Astrocyte of the hippocampus (primary cell): ENCODE measurements at places on chromosomes 1 and 21.

DNA sequence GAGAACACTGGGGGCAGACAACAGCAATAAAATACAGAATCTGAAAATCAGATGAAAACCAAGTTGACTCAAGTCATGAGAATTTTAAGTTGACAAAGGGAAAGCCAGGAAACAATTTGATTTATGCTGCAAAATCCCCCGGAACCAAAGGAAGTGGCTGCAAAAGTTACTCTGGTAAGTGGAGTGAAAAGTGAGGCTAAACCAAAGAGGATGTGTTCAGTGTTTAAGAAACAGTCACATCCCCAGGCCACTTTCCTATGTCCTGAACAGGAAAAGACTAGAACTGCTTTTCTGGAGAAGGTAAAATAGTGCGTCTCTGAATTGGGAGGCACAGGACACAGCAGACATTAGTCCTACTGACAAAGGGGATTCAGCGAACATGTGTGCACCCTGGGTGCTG is 5.9 kb downstream of the TARBP1 start:
- no peak for DNase-seq

DNA sequence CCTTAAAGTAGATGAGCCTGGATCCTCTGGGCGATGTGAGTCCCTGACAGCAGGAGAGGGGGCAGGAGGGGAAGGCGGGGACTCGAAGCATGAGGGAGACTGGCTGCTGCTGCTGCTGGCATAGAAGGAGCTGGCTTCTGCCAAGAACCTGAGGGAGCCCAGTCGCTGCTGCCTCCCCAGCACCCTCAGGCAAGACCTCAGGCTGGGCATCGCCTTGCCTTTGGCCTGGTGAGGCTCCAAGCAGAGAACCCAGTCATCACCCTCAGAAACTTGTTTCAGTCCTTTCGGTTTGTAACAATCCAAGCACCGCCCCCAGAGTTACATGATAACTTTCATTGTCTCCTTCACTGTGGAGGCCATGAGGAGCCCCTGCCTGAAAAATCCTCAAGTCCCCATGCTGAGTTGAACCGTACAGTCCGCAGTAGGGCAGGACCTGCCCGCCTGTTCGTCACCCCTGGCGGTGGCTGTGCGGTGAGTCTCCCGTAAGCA is 38.8 kb downstream of the POFUT2 start:
- peak; percentile 59 for DNase-seq

- DNase-seq: peak; percentile 72
These were observed 4.8 kb downstream of the FAM131C start for GRCh38 chr1:16068356-16069270.

GRCh38 chr1:26059906-26060305 is 7.5 kb downstream of the TRIM63 start:
- DNase-seq: no peak

- no peak for DNase-seq
These were observed 17.7 kb upstream of the PTPRC start for GRCh38 chr1:198620951-198621824.

GRCh38 chr1:213666113-213666512 is 321.7 kb upstream of the PROX1 start:
- DNase-seq: no peak

- peak; percentile 41 for DNase-seq
These were observed 841 bp downstream of the SNX27 start for GRCh38 chr1:151612501-151613281.

DNA sequence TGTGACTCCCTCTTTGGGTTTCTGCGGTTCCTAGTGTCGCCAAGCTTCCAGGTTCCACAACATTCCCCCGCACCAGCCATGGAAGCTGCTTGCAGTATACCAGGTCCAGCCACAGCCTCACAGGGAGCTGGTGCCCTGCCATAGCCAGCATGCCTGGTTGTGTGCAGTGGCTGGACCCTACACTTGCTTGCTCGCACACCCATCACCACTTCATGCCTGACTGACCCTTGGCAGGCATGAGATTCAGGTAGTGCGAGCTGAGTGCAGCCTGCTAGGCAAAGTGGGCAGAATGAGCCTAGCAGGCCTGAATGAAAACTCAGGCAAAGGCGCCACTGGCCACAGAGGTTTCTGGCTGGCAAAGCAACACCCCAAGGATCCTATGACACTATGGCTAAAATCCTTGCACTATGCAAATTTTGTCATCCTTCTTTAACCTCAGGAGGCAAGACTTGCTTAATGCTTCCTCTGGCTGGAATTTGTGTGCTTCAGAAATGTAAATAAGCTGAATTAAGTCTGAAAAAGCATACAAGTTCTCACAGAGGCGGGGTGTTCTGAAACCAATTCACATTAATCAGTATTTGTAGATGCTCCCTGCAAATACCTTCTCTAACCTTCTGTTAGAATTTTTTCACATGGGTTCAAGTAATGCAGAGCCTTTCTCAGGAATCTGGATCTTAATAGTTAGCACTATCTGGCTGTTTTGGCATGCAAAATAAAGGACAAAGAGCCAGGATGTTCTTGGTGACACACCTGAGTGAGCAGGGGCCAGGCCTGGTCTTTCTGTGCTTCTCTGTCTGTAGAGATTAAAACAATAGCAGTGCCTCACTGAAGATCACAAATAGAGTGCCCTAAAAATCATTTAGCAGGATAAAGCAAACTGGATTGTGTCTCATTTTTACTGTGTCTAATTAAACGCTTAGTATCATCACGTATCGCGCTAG is 256.9 kb downstream of the GPATCH2 start:
- no peak for DNase-seq

DNA sequence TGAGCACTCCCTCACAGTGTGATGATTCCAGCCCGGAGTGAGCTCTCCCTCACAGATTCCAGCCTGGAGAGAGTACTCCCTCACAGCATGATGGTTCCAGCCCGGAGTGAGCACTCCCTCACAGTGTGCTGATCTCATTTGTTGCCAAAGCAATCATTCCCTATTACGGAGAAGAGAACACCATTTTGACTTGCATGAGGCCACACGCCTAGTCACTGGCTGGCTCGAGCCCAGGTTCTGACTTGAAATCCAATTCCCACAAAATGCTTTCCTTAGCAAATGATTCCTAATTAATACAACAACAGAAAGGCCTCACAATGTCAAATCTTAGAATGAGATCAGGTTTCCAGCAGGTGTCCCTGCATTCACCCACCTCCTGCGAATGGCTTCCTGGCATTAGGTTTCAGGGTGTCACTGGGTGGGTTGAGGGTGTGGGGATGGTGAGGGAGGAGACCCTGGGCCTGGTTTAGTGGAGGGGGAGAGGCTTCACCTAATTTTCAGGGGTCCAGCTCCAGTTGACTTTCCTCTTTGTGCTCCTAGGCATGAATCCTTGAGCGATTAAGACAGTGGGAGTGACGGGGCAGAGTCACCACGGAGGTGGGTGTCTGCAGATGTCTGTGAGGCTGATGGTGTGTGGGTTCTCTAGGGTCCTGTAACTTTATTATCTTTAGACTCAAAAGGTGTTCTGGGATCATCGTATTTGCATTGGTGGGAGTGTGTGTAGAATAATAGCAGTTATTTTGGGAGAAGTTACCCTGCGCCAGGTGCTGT is 158.5 kb downstream of the KCNJ6 start:
- DNase-seq: peak; percentile 17

- DNase-seq: no peak
These were observed 56.7 kb downstream of the MRPL39 start for GRCh38 chr21:25550352-25551120.

DNA sequence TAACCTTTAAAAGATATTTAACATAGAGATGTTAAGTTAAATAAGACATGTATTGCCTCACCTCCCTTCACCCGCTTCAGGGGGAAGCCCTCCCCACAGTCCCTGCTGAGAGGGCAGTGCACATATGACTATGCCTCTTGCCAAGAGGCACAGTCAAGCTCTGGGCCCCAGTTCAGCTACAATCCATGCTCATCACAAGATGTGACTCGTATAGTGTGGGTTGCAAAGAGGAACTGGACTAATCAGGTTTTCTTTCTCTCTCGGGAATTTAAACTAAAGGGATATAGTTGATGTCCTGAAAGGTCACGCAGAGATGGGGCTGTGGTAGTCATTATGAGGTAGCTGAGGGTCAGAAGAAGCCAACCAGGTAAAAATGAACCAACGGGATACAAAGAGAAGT is 35.6 kb downstream of the LYST start:
- peak; percentile 32 for DNase-seq

- no peak for DNase-seq
These were observed 57.1 kb downstream of the DDAH1 start for GRCh38 chr1:85407746-85408377.

- no peak for DNase-seq
These were observed 58.4 kb downstream of the S1PR1 start for GRCh38 chr1:101295209-101295608.

DNA sequence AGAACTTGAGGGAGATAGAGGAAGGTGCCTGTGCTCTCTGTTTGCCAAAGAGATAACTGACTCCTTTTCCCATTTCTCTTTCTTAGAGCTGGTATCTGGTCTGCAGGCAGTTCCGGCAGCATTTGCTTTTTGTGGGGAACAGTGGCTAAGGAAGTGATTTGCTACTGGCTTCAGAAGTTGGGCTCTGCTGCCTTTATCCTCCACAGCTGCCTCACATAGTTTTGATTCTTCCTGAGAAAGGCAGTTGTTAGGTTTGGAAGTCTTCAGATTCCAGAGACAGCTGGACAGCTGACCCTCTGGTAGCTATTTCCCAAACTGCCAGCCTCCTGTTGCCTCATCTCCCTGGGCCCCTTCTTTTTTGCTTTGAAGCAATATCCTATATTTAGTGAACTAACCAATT is 62.6 kb upstream of the MACF1 start:
- peak; percentile 61 for DNase-seq

DNA sequence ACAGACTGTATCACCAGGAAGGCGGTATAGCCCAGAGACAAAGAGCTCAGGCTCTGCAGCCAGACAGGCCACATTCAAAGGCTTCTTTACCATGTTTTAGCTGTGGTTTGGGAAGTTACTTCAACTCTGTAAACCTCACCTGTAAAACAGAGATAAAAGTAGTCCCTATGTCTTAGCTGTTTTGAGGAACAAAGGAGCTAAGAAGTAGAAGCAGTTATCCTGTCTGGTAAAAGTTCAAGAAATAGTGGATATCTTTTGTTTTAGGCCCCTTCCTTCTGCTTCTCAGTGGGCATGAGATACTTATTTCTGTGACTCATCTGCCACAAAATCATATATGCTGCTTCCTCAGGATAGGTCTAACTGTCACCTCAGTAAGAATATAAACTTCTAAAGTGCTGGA is 6.5 kb downstream of the CD34 start:
- no peak for DNase-seq

- no peak for DNase-seq
These were observed 41.2 kb downstream of the ACTN2 start for GRCh38 chr1:236727521-236727920.

GRCh38 chr1:54564312-54565112 is 16.5 kb downstream of the ACOT11 start:
- DNase-seq: no peak

GRCh38 chr1:203996126-203996525 is 76.8 kb upstream of the SOX13 start:
- peak; percentile 50 for DNase-seq

- no peak for DNase-seq
These were observed 84.2 kb downstream of the CDC7 start for GRCh38 chr1:91584878-91585277.

DNA sequence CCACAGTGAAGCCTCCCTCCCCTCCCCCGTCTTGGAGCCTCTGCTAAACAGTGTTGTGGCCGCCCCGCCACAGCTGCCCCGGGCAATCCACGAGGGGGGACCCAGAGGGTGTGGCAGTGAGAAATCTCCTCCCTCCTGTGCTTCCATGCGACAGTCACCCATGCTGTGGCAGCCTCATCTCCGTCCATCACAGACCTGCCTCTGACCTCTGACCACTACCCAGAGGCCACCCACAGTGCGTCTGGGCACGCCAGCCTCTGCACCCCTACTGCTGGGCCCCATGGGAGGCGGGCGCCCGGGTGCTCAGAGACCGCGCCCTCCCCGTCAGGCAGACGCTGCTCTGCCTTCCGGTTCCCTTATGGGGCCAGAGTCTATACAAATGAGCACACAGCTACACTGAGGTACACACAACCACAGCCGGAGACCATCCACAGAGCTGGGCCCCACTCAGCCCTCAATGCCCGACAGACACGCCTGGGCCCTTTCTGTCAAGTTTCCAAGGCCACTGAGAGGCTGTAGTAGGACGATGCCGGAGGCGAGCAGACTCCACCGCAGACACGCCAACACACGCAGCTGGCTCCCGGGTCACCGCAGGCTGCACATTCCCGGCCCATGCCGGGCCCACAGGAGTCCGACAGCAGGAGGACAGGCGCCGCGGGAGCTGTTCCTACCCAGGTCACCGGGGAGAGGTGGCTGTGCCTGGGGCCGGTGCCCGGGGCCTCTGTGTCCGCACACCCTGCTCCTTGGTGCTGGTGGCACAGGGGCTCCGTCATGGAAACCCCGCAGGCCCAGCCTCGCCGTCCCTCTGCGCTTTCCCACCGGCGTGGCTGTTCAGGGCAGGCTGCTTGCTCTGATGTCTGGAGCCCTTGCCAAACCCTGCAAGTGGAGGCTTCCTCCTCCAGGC is 23.9 kb upstream of the TMEM52 start:
- no peak for DNase-seq

- DNase-seq: no peak
These were observed 87.0 kb downstream of the SYT14 start for GRCh38 chr1:210024996-210025395.

DNA sequence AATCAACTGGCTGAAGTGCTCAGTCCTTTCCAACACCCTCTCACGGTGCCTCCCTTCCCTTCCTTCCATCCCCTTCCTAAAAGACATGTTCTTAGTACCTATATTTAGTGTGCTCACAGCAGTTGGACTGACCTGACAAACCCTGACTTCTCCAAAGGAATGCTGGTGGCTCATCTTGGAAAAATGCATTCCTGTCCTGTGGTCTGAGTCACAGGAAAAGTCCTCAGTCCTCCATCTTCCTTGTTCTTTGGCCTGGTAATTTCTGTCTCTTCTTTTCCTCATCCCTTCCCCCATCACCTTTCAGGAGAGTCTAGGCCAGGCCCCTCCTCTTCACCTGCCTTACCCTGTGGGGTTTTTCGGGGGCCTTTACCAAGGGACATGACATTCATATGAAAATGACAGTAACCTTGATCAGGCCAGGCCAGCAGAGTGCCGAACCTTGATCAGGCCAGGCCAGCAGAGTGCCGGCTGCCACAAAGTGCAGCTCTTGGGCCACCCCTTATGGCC is 7.2 kb downstream of the ATP1B1 start:
- peak; percentile 91 for DNase-seq

- no peak for DNase-seq
These were observed 133.8 kb downstream of the GLIS1 start for GRCh38 chr1:53605181-53605580.

GRCh38 chr1:71448444-71448843 is 367.6 kb upstream of the ZRANB2 start:
- DNase-seq: no peak

DNA sequence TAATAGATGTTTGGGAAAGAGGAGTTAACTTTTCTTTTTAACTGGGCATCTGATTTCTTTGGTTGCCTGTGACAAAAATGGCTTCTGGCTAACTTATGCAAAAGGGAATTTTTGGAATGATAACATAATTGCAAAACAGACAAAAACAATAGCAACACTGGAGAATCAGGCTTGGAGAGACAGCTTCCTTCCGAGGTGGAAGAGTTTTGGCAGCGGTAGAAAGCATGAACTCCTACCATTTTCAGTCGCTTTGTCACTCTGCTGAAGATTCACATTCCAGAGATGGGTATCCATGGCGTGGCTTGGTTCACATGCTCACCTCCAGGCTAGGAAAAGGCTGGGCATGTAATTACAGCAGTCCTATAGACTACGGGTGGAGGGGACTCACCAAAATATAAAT is 17.2 kb upstream of the FGGY start:
- no peak for DNase-seq
